Right ventricle myocardium superior (tissue), 1 donor: ENCODE measurements at places on chromosomes 2 and 18.

- no peak for DNase-seq
Measured at GRCh38 chr2:242056026-242056425, 186.5 kb downstream of the RTP5 start.

DNA sequence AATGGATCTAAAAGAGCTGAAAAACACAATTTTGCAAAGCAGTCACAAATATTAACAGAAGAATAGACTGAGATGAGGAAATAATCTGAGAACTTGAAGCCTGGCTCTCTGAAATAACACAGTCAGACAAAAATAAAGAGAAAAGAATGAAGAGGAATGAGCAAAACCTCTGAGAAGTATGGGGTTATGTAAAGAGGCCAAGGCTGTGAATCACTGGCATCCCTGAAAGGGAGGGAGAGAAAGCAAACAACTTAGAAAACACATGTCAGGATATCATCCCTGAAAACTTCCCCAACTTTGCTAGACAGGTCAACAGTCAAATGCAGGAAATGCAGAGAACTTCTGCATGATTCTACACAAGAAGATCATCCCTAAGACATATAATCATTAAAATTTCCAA is 73.5 kb upstream of the LHCGR start:
- DNase-seq: no peak

DNA sequence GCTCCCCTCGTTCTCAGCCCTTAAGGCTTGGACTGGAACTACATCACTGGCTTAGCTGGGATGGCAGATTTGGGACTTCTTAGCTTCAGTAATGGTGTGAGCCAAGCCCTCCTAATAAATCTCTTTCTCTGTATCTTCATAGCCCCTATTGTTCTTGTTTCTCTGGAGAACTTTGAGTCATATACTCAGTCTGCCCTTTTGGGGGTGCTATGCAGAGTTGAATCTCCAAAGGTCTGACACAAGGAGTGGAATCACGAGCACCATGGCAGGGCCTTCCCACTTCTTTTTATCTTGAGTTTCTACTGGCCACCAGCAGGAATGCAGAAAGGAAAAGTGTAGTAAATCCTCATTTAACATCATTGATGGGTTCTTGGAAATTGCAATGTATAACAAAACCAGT is 13.3 kb upstream of the TGFA start:
- DNase-seq: no peak

DNA sequence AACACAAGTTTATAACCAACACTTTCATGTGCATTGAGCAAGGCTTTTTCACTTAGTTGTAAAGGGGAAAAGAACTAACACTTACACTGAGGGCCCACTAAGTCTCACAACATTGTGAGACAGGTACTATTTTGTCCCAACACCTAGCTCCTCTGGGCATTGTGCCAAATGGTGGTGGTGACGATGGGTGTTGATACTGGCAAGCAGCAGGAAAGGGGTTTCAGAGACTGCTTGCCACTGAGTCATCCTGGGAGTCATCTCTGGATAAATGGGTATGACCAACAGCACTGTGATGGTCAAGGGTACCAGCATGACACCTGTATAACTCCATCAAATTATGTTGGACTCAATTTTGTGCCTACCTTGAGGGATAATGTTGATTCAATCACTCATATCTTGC is 138.8 kb upstream of the ITGA6 start:
- no peak for DNase-seq

- no peak for DNase-seq
Measured at GRCh38 chr18:28041366-28041765, 135.6 kb downstream of the CDH2 start.

DNA sequence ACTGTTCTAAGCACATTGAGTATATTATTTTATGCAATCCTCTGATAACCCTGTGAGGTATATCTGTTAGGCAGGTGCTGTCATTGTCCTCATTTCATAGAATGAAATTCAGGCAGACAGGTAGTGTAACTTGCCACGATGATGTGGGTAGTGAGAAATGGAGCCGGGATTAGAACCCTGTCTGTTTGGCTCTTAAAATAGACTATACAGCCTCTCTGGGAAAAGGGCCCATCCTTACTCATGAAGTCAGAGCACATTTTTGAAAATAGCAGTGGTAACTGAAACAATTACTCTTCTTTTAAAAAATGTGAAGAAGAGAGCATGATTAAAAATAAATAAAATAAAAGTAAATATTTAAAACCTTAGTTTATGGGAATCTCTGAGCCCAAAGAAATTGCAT is 23.0 kb downstream of the FAM171B start:
- DNase-seq: no peak

DNA sequence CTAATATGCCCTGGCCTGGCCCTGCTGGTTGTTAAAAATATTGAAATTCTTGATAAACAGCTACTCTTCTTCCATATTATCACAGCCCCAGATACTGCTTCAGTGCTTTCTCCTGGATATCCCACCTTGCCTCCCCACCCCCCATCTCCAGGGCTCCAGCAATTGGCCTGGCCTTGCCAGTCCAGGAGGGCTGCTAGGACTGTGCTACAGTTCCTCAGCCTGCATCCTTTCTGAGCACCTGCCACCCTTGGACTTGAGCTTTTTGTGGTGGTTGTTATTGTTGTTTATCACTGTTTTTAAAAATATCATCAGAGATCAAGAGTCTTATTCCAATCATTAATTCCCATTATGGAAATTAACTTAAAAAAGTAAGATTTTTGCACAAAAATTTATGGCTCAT is 13.5 kb downstream of the HNMT start:
- DNase-seq: no peak

- no peak for DNase-seq
Measured at GRCh38 chr2:215110918-215111317, 27.5 kb downstream of the ABCA12 start.

DNA sequence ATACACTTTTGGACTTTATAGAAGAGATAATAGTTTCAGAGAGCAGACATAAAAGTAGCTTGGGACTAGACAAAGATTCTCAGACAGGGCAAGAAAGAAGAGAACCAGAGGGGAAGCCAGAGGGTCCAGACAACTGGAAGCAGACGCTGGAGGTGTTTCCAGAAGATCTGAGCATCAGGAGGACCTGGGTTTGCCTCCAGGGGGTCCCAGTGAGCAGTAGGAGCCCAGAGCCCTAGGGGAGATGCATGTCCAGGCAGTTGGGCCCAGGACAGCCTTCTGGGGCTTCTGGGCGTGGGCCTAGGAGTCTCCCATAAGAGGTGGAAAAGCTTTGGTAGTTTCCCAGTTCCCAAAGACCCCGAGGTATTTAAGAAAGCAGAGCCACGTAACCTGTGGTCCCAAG is 251.2 kb upstream of the ID2 start:
- no peak for DNase-seq

DNA sequence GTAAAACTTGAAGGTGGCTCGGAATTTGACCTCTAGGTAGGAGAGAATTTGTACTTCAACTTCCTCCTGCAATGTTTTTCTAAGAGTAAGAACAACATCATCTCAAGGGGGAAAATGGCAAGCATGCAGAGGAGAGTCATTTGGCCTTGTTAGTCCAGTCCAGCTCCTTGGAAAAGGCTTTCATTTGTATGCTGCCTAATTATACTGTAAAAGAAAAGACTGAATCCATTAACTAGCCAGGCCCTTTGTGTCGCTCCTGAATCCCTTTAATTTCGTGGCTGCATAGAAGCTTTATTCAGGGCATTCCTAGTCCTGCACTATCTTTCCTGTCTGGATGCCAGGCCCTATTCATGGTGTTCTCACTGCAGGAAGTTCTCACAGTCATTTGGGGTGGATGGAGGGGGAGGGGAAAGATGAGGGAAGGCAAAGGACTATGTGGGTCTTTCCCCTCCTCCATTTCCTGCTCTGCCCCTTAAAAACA is 36.0 kb downstream of the PHLPP1 start:
- no peak for DNase-seq

DNA sequence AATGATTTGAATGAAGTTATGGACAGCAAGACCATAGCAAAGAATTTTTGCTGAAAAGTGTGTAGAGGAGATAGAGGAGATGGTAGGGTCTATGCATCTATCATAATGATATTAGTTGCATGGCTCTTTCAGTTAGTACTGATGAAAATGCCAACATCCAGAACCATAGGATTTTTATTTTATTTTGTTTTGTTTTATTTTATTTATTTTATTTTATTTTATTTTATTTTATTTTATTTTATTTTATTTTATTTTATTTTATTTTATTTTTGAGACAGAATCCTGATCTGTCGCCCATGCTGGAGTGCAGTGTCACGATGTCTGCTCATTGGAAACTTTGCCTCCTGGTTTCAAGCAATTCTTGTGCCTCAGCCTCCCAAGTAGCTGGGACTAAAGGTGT is 1021.1 kb upstream of the ZEB2 start:
- DNase-seq: no peak
